GM12878 (cell line): ENCODE measurements at places on chromosomes 2 and 18. TPM values are rescaled to one million over a fixed set of nuclear protein-coding genes. Genes with fewer than 3 reads are reported as not detected.

GRCh38 chr2:8956774-8957173 lies 46.7 kb downstream of the MBOAT2 start:
- no peak for DNase-seq

GRCh38 chr18:23384778-23385736 lies 68.0 kb upstream of the RIOK3 start:
- DNase-seq = no peak

DNA sequence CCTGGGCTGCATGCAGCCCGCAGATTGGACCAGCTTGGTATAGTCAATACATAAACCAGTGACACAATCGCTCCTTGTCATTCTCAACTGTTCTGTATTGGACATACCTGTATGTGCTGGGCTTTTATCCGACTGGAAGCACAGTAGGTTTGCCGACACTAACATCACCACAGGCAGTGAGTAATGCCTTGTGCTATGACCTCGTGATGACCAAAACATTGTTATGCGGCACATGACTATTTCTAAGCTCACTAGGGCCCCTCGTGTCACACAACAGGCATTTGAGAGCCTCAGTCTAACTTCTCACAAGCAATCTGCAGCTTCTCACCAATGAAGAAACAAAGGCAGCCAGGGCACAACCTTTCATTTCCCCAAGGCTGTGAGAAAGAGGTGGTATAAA lies 320.8 kb downstream of the AFF3 start:
- no peak for DNase-seq

- no peak for DNase-seq
Measured at GRCh38 chr2:101778102-101778501, 80.6 kb downstream of the MAP4K4 start.

Gene C2orf81
- polyA plus RNA-seq = 3.3 and 3.5 TPM in 2 replicates

Gene EPC2
- 3.2 and 3.5 TPM in 2 replicates for polyA plus RNA-seq
